ENCODE measurements at places on chromosomes 1 and 21.

DNA sequence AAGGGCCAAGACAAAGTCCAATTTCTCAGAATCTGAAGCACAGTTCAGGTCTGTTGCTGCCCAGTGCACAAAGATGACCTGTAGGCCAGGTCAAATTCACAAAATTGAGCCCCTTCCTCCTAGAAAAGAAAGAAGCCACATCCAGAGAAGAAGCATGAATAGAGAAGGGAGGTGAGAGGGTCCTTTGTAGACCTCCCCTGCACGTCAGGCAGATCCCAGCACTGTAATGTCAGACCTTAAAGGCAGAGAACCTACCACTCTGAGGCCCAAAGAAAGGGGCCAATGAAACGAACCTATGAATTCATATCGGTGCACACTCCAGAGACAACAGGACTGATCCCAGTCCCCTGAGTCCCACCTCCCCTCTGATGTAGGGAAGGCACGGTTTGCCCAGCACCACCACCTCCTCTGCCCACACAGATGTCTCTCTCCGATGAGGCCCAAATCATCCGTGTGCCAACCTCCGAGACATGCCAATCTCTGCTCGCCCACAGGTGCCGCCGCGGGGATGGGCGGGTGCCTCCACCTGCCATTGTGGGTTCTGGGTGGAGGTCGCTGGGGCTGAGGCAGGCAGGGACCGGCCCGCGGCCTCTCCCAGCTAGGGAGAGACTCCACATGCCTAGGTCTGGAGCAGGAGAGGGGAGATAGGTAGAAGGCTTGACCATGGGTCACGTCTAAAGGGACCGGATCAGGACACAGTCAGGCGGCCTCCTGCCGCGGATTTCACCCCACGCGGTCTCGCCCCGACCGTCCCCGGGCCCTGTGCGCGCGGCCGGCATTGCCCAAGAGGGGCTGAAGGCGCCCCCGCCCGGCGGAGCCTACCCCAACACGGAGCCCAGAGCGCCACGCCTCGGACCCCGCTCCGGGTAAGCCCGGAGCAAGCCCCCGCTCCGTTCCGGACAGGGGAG lies 42.1 kb downstream of the RRAGC start:
- no peak for ATAC-seq

GRCh38 chr1:23616292-23616824 lies 57.1 kb upstream of the ID3 start:
- ATAC-seq: no peak

GRCh38 chr1:232404227-232404626 lies 225.7 kb downstream of the SIPA1L2 start:
- no peak for ATAC-seq

DNA sequence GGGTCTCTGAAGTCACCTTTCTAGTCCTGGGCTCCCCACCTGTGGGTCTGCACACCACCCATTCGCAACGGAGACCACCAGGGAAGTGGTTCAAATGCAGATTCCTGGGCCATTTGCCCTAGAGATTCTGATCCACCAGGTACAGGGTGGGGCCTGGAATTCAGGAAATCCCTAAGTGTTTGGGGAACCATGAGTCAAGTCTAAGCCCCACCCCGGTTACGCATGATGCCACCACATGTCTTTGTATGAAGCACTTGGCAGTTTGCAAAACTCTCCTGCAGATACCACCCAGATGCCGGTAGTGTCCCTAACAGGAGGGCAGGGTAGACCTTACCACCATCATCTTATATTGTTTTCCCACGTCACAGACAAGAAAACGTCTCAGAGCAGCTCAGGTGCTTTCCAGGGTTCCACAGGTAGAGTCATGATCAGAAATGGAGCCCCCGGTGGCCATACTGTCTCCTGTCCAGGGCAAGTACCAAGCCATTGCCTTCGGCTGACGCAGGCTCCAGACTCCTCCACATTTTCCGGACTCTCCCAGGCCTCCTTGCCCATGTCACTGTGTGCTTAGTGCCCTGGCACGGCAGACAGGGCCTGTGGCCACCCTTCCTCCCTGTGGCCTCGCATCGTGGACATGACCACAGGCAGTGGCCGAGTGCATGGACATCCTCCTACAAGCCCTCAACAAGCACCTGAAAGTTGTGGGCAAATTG lies 89.2 kb upstream of the TMEM51 start:
- no peak for ATAC-seq

DNA sequence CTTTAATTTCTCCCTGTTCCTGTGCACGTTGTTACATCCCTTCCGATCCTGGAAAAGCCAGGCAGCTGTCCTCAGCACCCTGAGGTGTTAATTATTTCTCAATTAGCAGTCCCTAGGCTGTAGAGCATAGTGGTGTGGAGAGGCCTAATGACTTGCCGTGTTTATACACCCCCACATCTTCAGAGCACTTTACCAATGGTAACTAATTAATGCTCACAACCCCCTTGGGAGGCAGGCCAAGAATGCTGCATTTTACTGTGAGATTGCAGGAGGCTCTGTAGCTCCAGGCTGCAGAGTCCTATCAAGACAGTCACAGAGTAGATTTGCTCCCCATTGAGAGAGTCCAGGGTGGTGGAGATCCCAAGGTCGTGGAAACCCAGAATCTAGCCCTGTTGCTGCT lies 2.4 kb upstream of the PARS2 start:
- ATAC-seq: no peak

DNA sequence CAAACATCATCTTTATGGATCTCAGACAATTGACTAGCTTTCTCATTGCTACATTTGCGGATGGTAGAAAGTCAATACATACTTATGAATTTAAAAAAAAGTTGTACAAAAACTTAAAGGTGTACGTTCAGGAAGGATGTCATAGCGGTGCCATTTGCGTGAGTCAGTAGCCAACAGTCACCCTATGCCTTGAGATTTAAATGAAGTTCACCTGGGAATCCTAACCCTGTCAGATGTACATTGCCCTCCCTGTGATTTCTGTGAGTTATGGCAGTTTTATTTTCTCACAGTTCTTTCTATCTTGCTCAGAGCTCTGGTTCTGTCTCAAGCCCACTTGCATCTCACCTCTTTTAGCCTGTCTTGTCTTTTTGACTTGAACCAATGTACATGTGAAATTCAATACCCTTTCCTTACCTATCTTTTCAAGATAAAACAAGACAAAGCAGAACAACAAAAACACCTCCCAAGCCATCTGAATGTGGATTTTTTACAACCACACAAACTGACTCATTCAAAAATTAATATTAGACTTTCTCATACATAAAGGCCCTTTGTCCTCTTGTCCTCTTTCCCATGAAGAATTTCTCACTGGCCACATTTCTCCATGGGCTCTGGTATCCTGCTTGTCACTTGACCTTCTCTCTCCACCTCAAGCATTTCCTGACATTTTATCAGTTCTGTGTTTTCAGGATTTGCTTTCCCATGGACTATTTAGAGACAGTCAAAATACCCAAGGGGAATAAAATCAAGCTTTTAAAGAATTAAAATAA lies 25.3 kb upstream of the ZNF697 start:
- ATAC-seq: no peak

All from gastroesophageal sphincter (tissue), 4 donors.